ENCODE measurements at places on chromosomes 4 and X.

- no peak for DNase-seq
Measured at GRCh38 chr4:15040916-15041463, 38.7 kb downstream of the CPEB2 start.

GRCh38 chr4:98994474-98995182, 893 bp upstream of the METAP1 start:
- no peak for DNase-seq

GRCh38 chr4:43855283-43855682, 593.3 kb downstream of the KCTD8 start:
- DNase-seq: no peak

DNA sequence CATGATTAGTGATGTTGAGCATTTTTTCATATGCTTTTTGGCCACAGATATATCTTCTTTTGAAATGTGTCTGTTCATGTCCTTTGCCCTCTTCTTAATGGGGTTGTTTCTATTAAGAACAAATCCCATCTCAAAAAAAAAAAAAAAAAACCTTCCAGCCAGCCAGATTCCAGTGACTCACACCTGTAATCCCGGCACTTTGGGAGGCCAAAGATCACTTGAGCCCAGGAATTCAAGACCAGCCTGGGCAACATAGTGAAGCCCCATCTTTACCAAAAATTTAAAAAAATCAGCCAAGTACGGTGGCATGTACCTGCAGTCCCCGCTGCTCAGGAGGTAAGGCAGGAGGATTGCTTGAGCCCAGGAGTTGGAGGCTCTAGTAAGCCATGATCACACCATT, 5.1 kb downstream of the RAB33B start:
- no peak for DNase-seq

DNA sequence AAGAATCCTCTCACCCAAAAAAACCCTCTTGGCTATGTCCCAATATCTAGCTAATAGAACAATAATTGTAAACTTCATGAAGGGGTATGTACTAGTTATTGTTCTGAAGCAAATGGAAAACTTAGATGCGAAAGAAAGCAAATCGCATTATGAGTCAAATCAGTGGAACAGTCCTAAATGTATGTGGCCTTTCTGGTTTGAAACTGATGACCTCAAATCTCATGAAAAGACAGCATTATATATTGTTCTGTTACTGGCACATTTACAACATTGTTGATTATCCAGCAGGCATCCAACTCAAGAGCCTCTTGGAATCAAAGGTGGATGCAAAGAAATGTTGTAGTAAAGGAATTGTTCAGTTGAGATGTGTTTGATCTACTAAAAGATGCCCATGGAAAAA, 34.7 kb downstream of the CSN3 start:
- no peak for DNase-seq

DNA sequence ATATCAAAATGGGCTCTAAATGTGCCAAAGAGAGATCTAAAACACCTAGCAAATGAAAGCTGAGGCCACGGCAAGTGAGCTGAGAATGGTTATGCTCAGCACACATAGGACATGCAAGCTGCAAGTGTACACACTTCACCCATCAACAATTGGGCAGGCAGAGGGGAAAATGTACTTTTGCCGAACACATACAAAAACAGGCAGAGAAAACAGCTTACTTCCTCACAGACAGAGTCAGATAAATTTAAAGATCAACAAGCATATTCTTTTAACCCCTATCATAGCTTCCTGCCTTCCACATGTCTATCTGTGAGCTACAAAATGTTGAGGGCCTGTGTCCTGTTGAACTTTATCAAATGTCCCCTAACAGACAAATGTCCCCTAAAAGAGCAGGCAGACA, 60.3 kb downstream of the SH3KBP1 start:
- no peak for DNase-seq

- no peak for DNase-seq
Measured at GRCh38 chr4:143391261-143391660, 54.6 kb downstream of the GAB1 start.

DNA sequence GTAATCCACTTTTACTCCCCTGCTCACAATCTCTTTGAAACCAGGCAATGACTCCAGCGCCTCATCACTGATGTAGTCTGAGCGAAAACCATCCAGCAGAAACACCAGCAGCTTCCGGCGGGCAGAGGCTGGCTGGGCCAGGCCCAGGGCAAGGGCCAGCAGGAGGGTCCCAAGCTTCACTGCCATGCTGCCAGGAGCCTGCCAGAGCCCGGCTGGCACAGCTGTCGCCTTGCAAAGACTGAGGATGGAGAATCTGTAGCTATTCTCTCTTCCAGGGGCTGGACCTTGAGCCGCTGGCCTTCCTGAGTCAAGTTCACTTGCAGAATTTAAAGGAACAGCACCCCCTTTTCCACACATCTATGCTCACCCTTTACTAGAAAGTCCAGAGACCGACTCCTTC, at the start of gene ENPP6:
Gene ENPP6, minus strand, starts transcription at position 240 of the 400 bp plus-strand sequence. Its CDS starts 54 bp downstream, at position 186.
- DNase-seq: no peak

DNA sequence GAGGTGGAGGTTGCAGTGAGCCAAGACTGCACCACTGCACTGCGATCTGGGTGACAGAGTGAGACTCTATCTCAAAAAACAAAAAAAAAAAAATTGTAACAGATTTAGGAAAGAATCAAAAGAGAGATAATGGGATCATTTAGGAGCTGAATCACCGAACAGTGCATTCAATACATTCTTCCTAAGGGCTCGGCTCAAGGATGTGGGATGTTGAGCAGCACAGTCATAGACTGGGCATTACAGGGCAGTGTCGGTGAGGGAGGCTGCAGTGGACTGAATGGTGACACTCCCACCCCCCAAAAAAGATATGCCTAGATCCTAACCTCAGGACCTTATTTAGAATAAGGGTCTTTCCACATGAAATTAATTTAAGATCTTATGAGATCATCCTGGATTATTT, 70.0 kb downstream of the EVC2 start:
- DNase-seq: no peak

DNA sequence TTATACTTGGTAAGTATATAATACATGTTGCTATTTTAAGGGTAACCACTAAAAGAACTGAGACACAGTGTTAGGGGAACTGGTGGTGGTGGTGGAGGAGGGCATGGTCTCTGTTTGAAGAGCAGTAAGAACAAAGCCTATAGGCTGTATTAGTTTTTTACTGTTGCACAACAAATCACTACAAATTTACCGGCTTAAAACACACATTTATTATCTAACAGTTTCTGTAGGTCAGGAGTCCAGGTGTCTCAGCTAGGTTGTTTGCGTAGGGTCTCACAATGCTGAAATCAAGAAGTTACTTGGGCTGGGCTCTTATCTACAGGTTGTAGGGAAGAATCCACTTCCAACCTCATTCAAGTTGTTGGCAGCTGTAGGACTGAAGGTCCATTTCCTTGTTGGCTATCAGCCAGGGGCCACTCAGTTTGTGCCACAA, 52.6 kb downstream of the CASK start:
- DNase-seq: no peak

GRCh38 chr4:6224735-6225134, 24.4 kb upstream of the JAKMIP1 start:
- DNase-seq: no peak

GRCh38 chr4:185865901-185866328, 53.9 kb upstream of the SORBS2 start:
- no peak for DNase-seq

DNA sequence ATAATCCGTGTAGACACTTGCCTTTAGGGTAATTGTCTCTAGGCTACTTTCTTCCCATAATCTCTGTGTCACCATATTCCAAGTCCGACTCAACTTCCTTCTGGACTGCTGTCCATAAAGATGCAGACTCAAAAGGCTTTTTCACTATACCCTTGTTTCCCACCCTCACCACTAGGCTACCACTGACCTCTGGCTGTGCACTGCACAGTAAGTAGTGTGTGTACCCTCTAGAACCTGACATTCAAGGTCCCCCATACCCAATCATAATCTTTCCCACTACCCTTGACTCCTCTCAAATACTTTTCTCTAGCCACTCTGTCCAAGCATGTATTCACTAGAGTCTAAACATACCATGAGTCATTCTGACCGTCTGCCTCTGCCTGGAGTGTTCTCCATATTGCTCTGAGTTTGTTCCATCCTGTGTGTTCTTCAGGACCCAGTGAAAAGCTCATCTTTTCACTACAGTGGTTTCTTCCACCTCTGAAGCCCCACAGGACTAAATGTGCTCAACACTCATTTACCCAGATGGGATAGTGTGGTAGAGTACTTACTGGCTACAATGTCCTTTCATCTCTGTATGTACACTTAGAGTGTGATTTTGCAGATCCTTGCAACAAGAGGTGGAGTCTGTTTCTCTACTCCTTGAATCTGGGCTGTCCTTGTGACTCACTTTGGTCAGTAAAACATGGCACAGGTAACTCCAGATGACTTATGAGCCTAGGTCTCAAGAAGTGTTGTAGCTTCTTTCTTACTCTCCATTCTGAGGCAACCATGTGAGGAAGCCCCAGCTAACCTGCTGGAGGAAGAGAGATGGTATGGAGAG, 17.4 kb downstream of the JADE3 start:
- DNase-seq: no peak

DNA sequence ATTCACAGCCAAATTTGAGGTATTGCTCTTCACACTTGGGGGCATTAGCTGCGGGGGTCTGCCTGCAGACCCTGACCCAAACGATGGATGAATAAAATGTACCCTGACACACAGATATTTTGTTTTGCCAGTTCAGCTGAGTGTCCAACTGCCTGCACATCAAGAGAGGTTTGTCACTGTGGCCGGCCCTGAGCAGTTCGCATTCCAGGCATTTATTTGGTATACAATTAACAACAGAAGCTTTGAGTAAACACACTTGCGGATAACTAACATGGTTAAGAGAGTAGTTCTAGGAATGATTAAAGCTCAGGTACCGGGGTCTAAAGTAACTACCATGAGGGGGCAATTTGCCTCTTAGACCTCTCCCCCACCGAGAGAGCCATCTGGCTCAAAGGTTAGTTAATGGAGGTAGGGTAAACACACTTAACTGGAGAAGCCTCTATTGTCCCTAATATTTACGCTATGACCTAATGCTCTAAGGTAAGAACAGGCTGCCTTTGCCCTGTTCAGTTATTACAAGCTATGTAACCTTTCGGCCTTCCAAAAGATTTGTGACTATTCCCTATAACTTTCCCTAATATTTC, 162.0 kb downstream of the SNCA start:
- no peak for DNase-seq

- no peak for DNase-seq
Measured at GRCh38 chr4:27278615-27279375, 418.2 kb downstream of the STIM2 start.

DNA sequence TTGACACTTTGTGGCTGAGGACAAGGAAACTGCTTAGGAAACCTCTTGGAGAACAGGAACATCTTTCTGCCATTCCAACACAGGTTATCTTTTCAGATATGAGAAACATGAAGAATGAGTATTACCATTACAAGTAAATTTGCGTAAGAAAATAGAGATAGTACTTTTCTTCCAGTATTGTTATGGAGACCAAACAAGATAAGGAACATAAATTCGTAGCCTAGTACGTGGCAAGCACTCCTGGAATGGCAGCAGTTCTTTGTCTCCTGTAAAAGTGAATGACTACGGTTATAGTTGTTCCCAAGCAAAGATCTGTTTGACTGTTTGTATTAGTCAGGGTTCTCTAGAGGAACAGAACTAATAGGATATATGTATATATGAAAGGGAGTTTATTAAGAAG, 843.1 kb downstream of the STIM2 start:
- no peak for DNase-seq

GRCh38 chrX:50381729-50382415, 88.8 kb downstream of the DGKK start:
- no peak for DNase-seq

DNA sequence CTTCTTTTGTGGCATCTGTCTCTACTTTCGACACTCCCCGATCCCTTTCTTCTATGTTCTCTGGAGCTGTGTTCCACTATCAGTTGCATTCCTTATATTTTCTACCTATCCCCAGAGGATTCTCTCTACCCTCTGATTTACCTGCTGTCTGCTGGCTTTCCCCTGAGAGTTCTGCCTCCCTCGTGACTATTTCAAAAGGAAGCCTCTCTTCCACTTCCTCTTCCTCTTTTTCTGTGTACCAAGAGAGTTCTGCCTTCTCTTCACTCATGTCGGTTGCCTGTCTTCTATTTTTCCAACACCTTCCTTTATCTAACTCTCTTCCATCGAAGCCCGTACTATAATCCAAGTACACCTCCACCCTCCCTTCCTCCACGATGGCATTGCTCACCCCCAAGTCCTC, 631.7 kb downstream of the SMARCA1 start:
- no peak for DNase-seq

DNA sequence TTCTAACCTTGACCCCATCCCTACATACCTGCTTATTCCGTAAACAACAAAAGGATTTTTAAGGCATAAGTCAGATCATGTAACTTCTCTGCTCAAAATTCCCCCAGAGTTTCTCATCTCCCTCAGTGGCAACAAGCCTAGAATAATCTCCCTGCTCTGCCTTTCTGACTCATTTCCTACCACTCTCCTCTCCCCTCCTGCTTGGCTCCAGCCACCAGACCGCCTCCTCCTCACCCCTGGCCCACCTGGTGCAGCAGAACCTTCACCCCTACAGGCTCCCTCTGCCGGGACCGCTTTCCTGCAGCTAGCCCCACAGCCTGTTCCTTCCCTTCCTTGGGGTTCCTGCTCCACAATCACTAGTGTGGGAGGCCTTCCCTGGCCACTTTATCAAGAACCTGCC, 32.1 kb downstream of the TSPAN5 start:
- no peak for DNase-seq

GRCh38 chr4:143773998-143774895, 73.8 kb upstream of the FREM3 start:
- peak; percentile 4 for DNase-seq

GRCh38 chrX:22135171-22135711, 103.1 kb downstream of the PHEX start:
- DNase-seq: no peak

- no peak for DNase-seq
Measured at GRCh38 chr4:129336457-129337227, 240.7 kb downstream of the C4orf33 start.

GRCh38 chr4:23374259-23374658, 515.6 kb downstream of the PPARGC1A start:
- no peak for DNase-seq

GRCh38 chrX:101813200-101813599, 118.6 kb downstream of the ZMAT1 start:
- DNase-seq: no peak

GRCh38 chr4:142585411-142585810, 260.7 kb downstream of the INPP4B start:
- no peak for DNase-seq

- DNase-seq: no peak
Measured at GRCh38 chrX:133321451-133321850, 93.8 kb downstream of the GPC4 start.

- no peak for DNase-seq
Measured at GRCh38 chrX:11629593-11630211, 36.0 kb downstream of the ARHGAP6 start.

DNA sequence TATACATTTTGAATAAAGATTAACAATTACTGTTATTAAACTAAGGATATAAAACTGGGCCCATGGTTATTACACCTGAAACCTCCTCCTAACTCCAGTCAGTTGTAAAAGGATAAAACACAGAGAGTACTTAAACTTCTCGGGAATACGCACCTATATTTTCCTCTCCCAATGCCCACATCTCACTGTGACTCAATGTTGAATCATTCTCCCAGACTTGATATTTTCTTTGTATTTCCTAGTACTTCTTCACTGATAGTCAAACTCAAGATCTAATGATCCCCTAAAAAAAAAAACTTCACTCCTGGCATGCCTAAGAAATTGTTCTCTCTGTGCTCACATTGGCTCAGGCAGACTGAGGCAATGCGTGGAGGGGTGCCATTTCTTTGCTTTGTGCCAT, 212.5 kb upstream of the DKK2 start:
- no peak for DNase-seq

- DNase-seq: no peak
Measured at GRCh38 chr4:23782778-23783437, 106.9 kb downstream of the PPARGC1A start.

All from stimulated activated CD8-positive, alpha-beta memory T cell treated with anti-CD3 and anti-CD28 coated beads, Interleukin-15, amount 100 ng/mL, for 24 hours (primary cell).